ENCODE measurements at places on chromosomes 3 and 15. TPM values are rescaled to one million over a fixed set of nuclear protein-coding genes. Genes with fewer than 3 reads are reported as not detected.
A peak's percentile ranks its signal among the peaks of the same experiment; 100 is the strongest.

DNA sequence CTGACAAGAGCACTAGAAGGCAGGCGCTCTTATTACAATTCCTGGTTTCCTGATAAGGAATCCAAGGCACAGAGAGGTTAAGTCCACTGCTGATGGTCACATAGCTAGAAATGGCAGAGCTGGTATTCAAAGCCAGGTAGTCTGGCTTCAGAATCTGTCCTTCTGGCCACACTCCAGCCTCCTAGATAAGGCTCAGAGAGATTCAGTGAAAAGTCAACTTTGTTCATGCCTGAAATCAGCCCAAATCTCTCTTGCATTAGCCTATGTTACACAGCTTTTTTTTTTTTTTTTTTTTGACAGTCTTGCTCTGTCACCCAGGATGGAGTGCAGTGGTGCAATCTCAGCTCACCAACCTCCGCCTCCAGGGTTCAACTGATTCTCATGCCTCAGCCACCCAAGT lies 21.1 kb upstream of the CMTM8 start:
- H3K27ac ChIP-seq: no peak overlapping the region
- no peak overlapping the region for H3K4me3 ChIP-seq
- no peaks in the 10 kb centered on the region for H3K36me3 ChIP-seq
- H3K27me3 ChIP-seq: peaks cover 7% of the 10 kb centered on the region

DNA sequence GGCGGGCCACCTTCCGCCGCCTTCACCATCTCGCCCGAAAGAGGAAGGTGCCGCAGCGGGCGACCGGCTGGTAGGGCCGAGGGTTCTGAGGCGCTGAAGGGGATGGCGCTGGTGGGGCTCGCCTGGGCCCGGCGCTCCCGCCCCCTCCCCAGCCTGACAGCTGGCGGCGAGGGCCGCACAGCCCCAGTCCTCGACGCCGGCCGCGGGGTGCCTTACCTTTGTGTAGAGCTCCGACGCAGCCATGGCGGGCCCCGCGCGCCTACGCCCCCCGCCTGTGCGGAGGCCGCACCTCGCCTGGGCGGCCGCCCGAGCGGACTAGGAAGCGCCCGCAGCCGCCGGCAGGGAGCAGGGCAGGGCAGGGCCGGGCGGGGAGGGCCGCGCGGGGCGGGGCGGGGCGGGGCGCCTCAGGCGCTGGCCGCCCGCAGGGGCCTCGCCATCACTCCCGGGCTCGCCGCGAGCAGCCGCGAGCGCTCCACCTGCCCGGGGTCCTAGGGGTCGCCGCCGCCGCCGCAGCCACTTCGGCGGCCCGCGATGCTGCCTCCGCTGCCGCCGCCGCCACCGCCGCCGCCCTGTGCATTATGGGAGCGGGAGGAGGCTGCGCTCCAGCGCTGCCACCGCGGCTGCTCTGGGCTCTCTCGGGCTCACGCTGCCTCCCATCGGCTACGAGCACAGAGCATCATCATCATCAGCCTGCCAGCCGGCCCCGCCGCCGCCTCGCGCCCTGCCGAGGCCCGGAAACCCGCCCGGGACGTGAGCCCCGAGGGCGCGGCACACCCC lies at the start of gene MYO5A:
MYO5A (minus strand) TSS at position 317 of the 777 bp plus-strand sequence; CDS start at position 243, 74 bp downstream.
- H3K4me3 ChIP-seq: peak within 1 kb of the TSS; percentile 97
- H3K4me1 ChIP-seq: peaks cover 30% of the 10 kb centered on the region
- H3K36me3 ChIP-seq: peaks cover 2% of the 10 kb centered on the region
- peak; percentile 87 for DNase-seq
- H3K27ac ChIP-seq: peak within 1 kb of the TSS; percentile 85

CILP gene
- 0.05 TPM for total RNA-seq

SSUH2 gene
- total RNA-seq: 0.09 TPM

KNSTRN gene
- total RNA-seq: 77.1 TPM

- no peak overlapping the region for H3K4me3 ChIP-seq
- H3K27me3 ChIP-seq: peaks cover 24% of the 10 kb centered on the region
Observed at GRCh38 chr15:25670025-25670554, 193.0 kb downstream of the ATP10A start.

DNA sequence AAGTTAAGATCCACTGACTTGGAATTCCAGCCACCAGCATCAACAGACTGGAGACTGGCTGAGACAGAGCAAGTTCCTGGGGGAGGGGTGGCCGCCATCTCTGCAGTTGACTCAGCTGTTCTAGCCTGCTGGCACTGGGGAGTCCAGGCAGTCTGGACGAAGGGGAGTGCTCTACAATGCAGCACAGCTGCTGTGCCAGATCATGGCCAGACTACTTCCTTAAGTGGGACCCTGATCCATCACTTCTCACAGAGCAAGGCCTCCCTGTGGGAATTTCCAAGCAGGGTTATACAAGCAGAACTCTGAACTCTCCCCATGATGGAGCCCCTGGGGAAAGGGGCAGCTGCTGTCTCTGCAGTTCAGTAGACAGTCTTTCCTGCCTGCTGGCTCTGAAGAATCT lies 35.2 kb downstream of the PYGO1 start:
- H3K27ac ChIP-seq: no peak overlapping the region
- DNase-seq: no peak
- H3K27me3 ChIP-seq: peaks cover 5% of the 10 kb centered on the region
- H3K4me1 ChIP-seq: peaks cover 2% of the 10 kb centered on the region
- H3K4me3 ChIP-seq: no peak overlapping the region

GRCh38 chr3:21216598-21216997 lies 534.4 kb downstream of the ZNF385D start:
- no peaks in the 10 kb centered on the region for H3K4me1 ChIP-seq
- no peak for DNase-seq

COMMD2 gene
- total RNA-seq: 35.5 TPM

SPINK8 gene
- total RNA-seq: not detected

GRCh38 chr3:34889641-34890040 lies 749.7 kb upstream of the ARPP21 start:
- DNase-seq: no peak
- H3K27ac ChIP-seq: no peak overlapping the region
- H3K27me3 ChIP-seq: no peaks in the 10 kb centered on the region
- no peak overlapping the region for H3K4me3 ChIP-seq
- H3K4me1 ChIP-seq: no peaks in the 10 kb centered on the region

- no peak for DNase-seq
- H3K27me3 ChIP-seq: peaks cover 6% of the 10 kb centered on the region
- no peak overlapping the region for H3K27ac ChIP-seq
- H3K4me3 ChIP-seq: no peak overlapping the region
Observed at GRCh38 chr3:127373441-127374085, 85.7 kb upstream of the PRR20G start.

USP4 gene
- 84.5 TPM for total RNA-seq

CHRM5 gene
- total RNA-seq: not detected

DNA sequence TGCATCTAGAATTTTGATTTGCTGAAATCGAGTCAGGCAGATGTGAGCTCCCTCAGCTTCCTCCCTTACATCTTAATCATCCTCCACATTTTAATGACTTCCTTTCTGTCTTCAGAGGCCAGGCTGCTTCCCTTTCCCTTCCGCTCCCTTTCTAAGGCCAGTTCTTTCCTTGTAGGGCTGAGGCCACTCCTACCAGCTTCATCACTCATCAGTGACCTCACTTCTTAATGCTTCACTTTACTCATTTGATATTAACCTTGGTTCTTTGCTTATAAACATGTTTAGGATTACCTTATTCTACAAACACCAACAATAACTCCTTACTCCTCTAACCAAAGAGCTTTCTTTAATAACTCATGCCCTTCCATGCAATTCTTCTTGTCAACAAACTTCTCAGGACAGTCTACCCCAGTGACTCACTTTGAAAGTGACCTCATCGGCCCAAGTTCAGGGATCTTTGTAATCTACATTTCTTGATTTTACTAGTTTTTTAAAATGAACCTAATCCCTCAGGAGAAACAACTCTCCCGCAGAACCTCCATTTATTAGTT lies 23.9 kb downstream of the ILDR1 start:
- H3K27me3 ChIP-seq: peaks cover 3% of the 10 kb centered on the region
- H3K4me3 ChIP-seq: no peak overlapping the region
- DNase-seq: no peak
- peaks cover 36% of the 10 kb centered on the region for H3K36me3 ChIP-seq

P2RY1 gene
- total RNA-seq: 1.1 TPM

PDE8A gene
- total RNA-seq: 21.1 TPM

TGM4 gene
- not detected for total RNA-seq

- H3K27ac ChIP-seq: peak overlapping the region; percentile 94
- H3K4me3 ChIP-seq: peak overlapping the region; percentile 94
- H3K4me1 ChIP-seq: peaks cover 48% of the 10 kb centered on the region
- H3K27me3 ChIP-seq: no peaks in the 10 kb centered on the region
- no peak for DNase-seq
Observed at GRCh38 chr3:129248286-129248979, 973 bp upstream of the COPG1 start.

DNA sequence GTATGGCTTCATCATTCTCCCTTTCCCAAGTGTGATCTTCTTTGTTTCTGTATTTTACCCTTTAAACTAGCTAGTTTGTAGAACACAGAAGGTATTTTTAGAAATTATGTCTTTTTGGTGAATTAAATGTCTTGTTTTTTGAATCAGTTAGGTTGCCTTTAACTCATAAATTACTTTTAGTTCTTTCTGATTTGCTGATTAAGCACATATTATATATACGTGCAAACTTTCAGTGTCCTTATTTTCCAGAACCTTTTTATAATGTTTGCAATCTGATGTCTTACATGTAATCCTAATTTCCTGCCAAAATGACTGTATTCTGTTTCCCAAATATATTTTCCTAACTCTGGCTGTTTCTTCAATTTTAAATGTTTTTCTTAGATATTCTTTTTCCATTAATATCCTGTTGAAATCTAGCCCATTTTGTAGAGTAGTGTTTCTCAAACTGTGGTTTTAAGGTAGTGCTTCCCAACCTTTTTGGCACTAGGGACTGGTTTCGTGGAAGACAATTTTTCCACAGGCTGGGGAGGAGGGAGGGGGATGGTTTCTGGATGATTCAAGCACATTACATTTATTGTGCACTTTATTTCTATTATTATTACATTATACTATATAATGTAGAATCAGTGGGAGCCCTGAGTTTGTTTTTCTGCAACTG lies 51.8 kb downstream of the CHD2 start:
- no peak overlapping the region for H3K4me3 ChIP-seq
- no peak for DNase-seq
- no peaks in the 10 kb centered on the region for H3K27me3 ChIP-seq
- H3K27ac ChIP-seq: no peak overlapping the region
- peaks cover 90% of the 10 kb centered on the region for H3K36me3 ChIP-seq

LTK gene
- total RNA-seq: 0.20 TPM
